ENCODE measurements at places on chromosomes 3 and 15. TPM values are rescaled to one million over a fixed set of nuclear protein-coding genes. Genes with fewer than 3 reads are reported as not detected.

DNA sequence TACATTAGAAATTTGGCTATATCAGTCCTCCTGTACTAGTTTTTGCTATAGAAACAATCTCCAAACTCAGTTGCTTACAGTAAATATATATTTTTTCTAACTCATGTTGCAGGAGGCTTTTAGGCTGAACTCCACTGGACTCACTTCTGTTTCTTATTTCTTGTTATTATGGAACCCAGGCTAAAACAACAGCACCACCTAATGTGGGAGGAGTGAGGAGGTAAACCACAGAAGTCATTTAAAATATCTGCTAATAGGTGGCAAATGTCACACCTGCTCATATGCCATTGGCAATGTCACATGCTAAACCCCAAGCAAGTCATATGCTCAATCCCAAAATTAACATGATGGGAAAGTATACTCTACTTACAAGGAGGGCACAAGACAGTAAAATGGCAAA, 462.2 kb downstream of the PLOD2 start:
- H3K27ac ChIP-seq = no peak overlapping the region
- no peaks in the 10 kb centered on the region for H3K27me3 ChIP-seq
- no peak overlapping the region for H3K4me3 ChIP-seq
- DNase-seq = no peak
- no peaks in the 10 kb centered on the region for H3K36me3 ChIP-seq
- no peaks in the 10 kb centered on the region for H3K4me1 ChIP-seq

GRCh38 chr3:112505907-112506306, 6.6 kb upstream of the BTLA start:
- no peaks in the 10 kb centered on the region for H3K27me3 ChIP-seq
- peaks cover 9% of the 10 kb centered on the region for H3K36me3 ChIP-seq
- H3K4me1 ChIP-seq = peaks cover 5% of the 10 kb centered on the region
- H3K4me3 ChIP-seq = no peak overlapping the region

GRCh38 chr3:195013411-195014361, 257.3 kb downstream of the XXYLT1 start:
- DNase-seq = no peak
- no peak overlapping the region for H3K4me3 ChIP-seq
- no peak overlapping the region for H3K27ac ChIP-seq
- peaks cover 19% of the 10 kb centered on the region for H3K27me3 ChIP-seq
- H3K4me1 ChIP-seq = peaks cover 4% of the 10 kb centered on the region
- H3K36me3 ChIP-seq = no peaks in the 10 kb centered on the region

DNA sequence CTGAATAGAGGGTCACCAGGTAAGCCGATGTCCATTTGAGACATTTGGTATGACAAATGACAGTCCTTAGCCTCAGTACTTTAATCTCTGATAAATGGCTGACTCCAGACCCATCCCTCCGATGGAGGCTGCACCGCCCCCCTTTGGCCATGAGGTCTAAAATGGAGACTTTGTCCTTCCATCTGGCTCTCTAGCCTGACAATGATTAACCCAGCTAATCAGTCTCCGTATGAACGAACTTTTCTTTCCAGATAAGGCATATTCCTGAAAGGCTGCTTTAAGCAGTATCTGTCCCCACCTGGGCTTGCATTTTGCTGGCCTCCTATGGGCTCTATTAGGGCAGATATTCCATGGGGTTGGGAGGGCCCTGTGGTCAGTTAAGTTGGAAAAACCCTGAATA, 10.8 kb upstream of the MYZAP start:
- peaks cover 2% of the 10 kb centered on the region for H3K36me3 ChIP-seq
- peaks cover 41% of the 10 kb centered on the region for H3K27me3 ChIP-seq
- no peak for DNase-seq
- H3K4me1 ChIP-seq = no peaks in the 10 kb centered on the region
- H3K27ac ChIP-seq = no peak overlapping the region
- no peak overlapping the region for H3K4me3 ChIP-seq

- H3K4me3 ChIP-seq = peak overlapping the region; percentile 25
- no peaks in the 10 kb centered on the region for H3K27me3 ChIP-seq
- peaks cover 83% of the 10 kb centered on the region for H3K36me3 ChIP-seq
- peak overlapping the region; percentile 42 for H3K27ac ChIP-seq
- no peak for DNase-seq
Observed at GRCh38 chr15:38551720-38552648, 12.6 kb downstream of the RASGRP1 start.

- H3K27me3 ChIP-seq = peaks cover 12% of the 10 kb centered on the region
- H3K4me1 ChIP-seq = peaks cover 54% of the 10 kb centered on the region
- H3K4me3 ChIP-seq = peak overlapping the region; percentile 67
- H3K36me3 ChIP-seq = peaks cover 3% of the 10 kb centered on the region
- DNase-seq = peak; percentile 83
- H3K27ac ChIP-seq = peak overlapping the region; percentile 84
Observed at GRCh38 chr15:50876989-50877360, 31.5 kb upstream of the AP4E1 start.

- no peak overlapping the region for H3K4me3 ChIP-seq
- no peaks in the 10 kb centered on the region for H3K36me3 ChIP-seq
- no peak for DNase-seq
- no peak overlapping the region for H3K27ac ChIP-seq
- H3K4me1 ChIP-seq = peaks cover 7% of the 10 kb centered on the region
Observed at GRCh38 chr3:119146578-119147375, 812 bp downstream of the TEX55 start.

DNA sequence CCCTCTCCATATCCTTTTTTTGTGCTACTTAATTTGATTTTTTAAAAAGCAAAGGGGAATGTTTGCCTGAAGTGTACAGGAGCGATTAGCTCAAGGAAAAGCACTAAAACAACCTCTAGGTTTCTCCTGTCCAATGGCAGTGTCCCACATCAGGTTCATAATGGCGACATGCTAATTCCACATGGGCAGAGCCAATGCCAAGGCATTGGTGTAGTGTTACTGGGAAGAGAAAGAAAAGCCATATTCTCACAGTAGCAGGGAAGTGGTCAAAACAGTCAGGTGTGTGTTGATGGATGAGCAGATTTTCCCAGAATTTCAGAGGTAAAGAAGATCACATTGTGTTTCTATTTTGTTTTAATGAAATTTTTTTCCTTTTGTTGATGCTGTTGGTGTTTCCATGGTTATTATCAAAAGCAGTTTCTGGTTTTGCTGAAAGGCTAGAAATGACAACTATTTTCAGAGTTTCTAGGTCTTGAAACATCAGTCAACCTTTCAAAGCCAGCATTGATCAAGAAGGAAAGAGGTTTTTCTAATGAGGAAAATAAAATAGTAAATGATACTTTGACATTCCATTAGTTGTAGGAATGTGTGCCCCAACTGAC, 65.2 kb downstream of the FNDC3B start:
- H3K36me3 ChIP-seq = peaks cover 20% of the 10 kb centered on the region
- peaks cover 74% of the 10 kb centered on the region for H3K4me1 ChIP-seq
- no peak for DNase-seq
- peaks cover 7% of the 10 kb centered on the region for H3K27me3 ChIP-seq

DNA sequence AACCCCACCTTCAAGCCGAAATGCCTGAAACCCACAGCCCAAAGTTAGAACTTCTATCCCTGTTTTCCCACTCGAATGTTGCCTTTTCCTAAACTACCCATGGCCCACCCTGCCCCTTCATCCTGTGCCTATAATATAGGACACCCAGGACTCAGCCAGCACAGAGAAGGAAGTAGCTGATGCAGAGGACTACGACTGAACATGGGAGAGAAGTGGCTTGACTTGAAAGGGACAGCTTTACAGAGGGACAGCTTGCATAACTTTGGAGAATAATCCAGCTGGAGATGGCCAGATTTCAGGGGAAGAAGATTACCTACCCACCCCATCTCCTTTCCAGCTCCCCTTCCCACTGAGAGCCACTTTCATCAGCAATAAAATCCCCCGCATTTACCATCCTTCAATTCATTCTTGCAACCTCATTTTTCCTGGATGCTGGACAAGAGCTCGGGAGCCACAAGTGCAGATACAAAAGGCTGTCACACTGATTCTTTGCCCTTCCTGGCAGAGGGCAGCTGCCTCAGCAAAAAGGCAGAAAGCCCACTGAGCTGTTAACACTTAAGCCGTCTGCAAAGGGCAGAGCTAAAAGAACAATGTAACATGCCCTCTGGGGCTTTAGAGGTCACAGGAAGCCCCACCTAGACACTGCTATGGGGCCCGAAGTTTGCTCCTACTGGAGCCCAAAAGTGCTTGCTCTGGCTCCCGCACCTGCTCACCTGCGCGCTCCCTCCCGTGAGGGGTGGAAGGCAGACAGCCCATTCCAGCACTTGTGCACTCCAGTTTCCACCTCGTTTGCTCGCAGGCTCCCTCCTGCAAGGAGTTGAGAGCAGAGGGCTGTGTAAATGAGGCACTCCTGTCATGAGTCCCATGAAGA, 224.0 kb downstream of the TBC1D5 start:
- no peaks in the 10 kb centered on the region for H3K36me3 ChIP-seq
- no peaks in the 10 kb centered on the region for H3K27me3 ChIP-seq
- no peak overlapping the region for H3K27ac ChIP-seq
- peaks cover 2% of the 10 kb centered on the region for H3K4me1 ChIP-seq

DNA sequence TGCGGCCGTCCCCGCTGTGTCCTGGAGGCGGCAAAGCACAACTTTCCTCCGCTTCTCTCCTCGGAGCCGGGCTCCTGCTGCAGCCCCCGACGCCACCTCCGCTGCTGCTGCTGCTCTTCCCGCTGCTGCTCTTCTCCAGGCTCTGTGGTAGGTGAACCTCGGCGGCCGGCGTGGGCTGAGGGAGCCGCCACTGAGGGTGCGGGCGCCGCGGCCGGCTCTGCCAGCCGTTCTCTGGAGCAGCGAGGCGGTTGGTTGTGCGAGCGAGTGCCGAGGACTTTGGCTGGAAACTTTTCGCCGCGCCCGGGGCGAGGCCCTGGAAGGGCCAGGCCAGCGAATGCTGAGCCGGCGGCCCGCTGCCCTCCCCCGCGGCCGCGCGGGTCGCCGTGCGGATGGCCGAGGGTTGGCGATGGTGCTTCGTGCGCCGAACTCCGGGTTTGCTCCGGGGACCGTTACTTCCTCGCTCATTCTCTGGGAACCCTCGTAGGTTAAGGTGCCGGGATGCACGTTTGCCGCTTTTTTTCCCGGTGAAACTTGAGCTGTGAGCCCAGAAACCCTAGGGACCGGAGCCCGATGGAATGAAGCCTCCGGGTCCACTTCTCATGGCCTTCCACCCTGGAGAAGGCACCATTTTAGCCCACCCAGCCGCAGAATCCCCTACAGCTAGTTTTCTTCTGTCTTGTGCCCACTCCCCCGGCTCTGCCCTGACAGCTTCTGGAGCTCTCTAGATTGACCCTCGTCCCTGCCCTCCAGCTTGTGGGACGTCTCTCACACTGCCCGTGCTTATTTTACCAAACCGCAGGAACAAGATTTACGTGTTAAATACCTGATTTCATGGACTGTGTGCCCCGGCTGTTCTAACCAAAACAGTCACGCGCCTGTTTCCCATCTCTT, 660 bp downstream of the NECTIN3 start:
- peak; percentile 47 for DNase-seq
- peaks cover 19% of the 10 kb centered on the region for H3K27me3 ChIP-seq
- H3K27ac ChIP-seq = peak overlapping the region; percentile 69
- no peaks in the 10 kb centered on the region for H3K36me3 ChIP-seq
- H3K4me3 ChIP-seq = peak overlapping the region; percentile 91

- peaks cover 3% of the 10 kb centered on the region for H3K4me1 ChIP-seq
- DNase-seq = peak; percentile 26
- no peak overlapping the region for H3K27ac ChIP-seq
- H3K36me3 ChIP-seq = peaks cover 8% of the 10 kb centered on the region
- no peak overlapping the region for H3K4me3 ChIP-seq
Observed at GRCh38 chr3:195224156-195224979, 46.6 kb downstream of the XXYLT1 start.

GRCh38 chr3:35969406-35969805, 330.1 kb downstream of the ARPP21 start:
- no peaks in the 10 kb centered on the region for H3K36me3 ChIP-seq
- DNase-seq = no peak
- no peaks in the 10 kb centered on the region for H3K4me1 ChIP-seq
- no peak overlapping the region for H3K4me3 ChIP-seq

GRCh38 chr3:142022381-142022780, 127.0 kb downstream of the TFDP2 start:
- DNase-seq = peak; percentile 53
- H3K36me3 ChIP-seq = peaks cover 3% of the 10 kb centered on the region
- H3K4me1 ChIP-seq = peaks cover 31% of the 10 kb centered on the region
- peak overlapping the region; percentile 1 for H3K27ac ChIP-seq
- H3K27me3 ChIP-seq = no peaks in the 10 kb centered on the region

The ARF4 gene
- total RNA-seq = 61.6 TPM

The GALNT15 gene
- not detected for total RNA-seq

The FBXL2 gene
- total RNA-seq = not detected
